Activated T-cell treated with anti-CD3 and anti-CD28 coated beads, Interleukin-2, amount 50 U/mL, for 72 hours (primary cell): ENCODE measurements at places on chromosomes 2 and 18.

DNA sequence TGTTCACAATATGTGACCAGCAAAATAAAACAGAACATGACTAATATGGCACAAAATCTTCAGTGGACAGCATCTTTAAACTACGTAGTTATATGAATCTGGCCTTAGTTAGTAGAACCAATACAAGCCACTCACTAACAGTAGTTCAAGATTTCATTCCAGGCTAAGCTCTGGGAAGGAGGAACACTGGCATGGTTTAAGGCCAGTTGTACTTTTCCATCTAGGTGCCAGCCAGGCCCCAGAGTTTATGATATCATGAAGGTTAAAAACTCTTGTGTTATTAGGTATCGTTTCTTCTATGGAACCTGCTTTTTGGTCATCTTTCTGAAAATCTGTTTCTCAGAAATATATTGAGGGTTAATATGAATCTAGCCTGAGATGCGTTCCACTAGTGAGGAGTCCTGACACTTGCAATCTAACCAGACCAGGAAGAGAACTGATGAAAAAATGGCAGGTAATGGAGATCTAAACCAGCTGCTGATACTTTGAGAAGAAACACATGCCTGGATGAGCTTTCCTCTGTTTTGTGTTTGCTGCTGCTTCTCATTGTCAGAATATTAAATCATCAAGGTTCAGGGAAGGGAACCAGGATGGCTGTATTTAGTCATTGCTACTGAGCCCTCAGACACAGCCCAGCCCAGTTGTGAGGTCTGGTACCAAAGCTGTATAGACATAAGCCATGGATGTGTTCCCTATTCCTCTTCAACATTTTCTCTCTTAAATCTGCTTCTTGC lies 182.8 kb upstream of the SETBP1 start:
- H3K27ac ChIP-seq: no peak overlapping the region
- H3K36me3 ChIP-seq: no peaks in the 10 kb centered on the region
- no peak overlapping the region for H3K4me3 ChIP-seq
- H3K4me1 ChIP-seq: no peaks in the 10 kb centered on the region
- no peaks in the 10 kb centered on the region for H3K27me3 ChIP-seq

GRCh38 chr2:180494286-180494685 lies 486.1 kb upstream of the UBE2E3 start:
- no peaks in the 10 kb centered on the region for H3K36me3 ChIP-seq
- no peak overlapping the region for H3K4me3 ChIP-seq
- H3K27me3 ChIP-seq: no peaks in the 10 kb centered on the region

DNA sequence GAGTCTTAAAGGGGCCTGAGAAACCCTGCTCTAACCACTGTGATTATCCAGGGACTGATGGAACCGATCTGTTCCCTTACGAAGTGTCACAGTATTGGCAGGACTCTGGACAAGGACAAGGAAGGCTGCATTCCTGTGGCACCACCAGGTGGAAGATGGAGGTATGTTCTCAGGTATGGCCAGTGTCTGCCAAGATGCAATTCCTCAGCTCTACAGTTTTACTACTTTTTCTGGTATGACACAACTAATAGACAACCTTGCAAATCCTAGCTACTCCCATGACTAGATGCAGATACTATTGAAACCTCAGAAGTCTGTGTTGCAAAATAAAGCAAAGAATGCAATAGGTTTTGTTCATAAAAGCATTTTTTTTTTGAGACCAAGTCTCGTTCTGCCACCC lies 14.6 kb downstream of the RAB31 start:
- peaks cover 23% of the 10 kb centered on the region for H3K27me3 ChIP-seq
- H3K27ac ChIP-seq: no peak overlapping the region
- no peak overlapping the region for H3K4me3 ChIP-seq
- H3K4me1 ChIP-seq: no peaks in the 10 kb centered on the region
- DNase-seq: no peak
- H3K36me3 ChIP-seq: no peaks in the 10 kb centered on the region

GRCh38 chr2:30866974-30867373 lies 59.7 kb upstream of the CAPN13 start:
- no peak for DNase-seq
- H3K4me3 ChIP-seq: no peak overlapping the region
- H3K4me1 ChIP-seq: no peaks in the 10 kb centered on the region
- no peak overlapping the region for H3K27ac ChIP-seq
- no peaks in the 10 kb centered on the region for H3K36me3 ChIP-seq

GRCh38 chr2:116917196-116917595 lies 897.3 kb upstream of the DDX18 start:
- DNase-seq: no peak
- no peaks in the 10 kb centered on the region for H3K4me1 ChIP-seq
- H3K36me3 ChIP-seq: no peaks in the 10 kb centered on the region
- H3K4me3 ChIP-seq: no peak overlapping the region
- no peak overlapping the region for H3K27ac ChIP-seq

GRCh38 chr18:47686806-47687205 lies 243.7 kb downstream of the SMAD2 start:
- no peak for DNase-seq
- no peak overlapping the region for H3K4me3 ChIP-seq
- peaks cover 12% of the 10 kb centered on the region for H3K27me3 ChIP-seq
- no peak overlapping the region for H3K27ac ChIP-seq

GRCh38 chr2:14633461-14634181 lies 1.1 kb downstream of the LRATD1 start:
- no peaks in the 10 kb centered on the region for H3K36me3 ChIP-seq
- no peak overlapping the region for H3K4me3 ChIP-seq
- H3K27ac ChIP-seq: no peak overlapping the region

DNA sequence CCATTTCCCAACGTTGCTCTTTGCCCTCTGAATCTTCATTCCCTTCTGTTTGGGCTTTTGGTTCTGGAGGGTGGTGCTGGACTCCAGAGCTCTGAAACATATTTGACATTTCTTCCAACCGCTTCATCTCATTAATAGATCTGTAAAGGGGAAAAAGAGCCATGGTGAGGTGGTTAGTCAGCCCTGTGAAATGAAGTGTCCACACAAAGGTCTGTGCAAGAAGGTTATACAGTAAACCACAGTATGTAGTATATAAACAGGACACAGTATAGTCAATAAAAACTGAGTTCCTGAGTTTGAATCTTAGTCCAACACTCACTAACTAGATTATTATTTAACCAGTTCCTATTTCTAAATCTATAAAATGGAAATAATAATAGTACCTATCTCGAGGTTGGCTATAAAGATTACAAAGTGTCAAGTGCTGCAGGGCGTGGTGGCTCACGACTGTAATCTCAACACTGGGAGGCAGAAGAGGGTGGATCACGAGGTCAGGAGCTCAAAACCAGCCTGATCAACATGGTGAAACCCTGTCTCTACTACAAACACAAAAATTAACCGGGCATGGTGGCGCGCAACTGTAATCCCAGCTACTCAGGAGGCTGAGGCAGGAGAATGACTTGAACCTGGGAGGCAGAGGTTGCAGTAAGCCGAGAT lies 13.1 kb downstream of the STARD7 start:
- no peak for DNase-seq
- no peaks in the 10 kb centered on the region for H3K27me3 ChIP-seq
- H3K27ac ChIP-seq: peak overlapping the region; percentile 9

- no peaks in the 10 kb centered on the region for H3K27me3 ChIP-seq
- peak overlapping the region; percentile 95 for H3K27ac ChIP-seq
- peak overlapping the region; percentile 97 for H3K4me3 ChIP-seq
- peaks cover 62% of the 10 kb centered on the region for H3K4me1 ChIP-seq
- DNase-seq: no peak
Measured at GRCh38 chr18:74595431-74595830, 2.2 kb upstream of the ZNF407 start.

DNA sequence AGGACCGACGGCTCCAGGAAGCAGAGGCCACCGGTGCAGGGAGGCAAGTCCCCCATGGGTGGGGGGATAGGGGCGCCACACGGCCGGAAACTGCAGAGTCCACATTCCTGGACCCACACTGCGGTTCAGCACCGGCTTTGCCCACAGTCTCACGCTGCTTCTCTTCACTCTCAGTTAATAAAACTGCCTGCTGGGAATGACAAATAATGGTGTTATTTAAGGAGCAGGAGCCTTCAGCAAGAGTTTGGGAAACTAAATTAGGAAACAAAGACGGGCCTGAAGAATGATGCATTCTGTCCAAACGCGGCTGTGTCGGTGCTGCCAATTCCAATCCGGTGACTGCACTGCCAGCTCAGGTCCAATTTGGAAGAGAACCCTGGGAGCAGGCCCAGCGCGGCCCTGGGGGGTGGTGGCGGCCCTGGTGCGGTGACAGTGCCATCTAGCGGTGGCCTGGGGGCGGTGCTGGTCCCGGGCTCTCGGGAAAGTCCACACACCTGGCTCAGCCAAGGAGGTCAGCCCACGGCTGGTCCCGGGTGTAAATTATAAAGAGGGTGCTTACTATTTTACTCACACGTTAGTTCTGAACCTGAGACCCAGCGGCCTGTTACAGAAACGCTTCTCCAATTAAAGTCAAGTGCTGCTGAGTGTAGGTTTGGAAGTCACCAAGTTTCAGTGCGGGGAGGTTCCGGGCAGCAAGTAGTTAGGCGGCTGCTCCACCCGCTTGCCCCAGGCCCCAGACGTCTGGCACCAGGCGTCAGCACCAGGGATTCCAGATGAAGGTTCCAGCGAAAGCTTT lies 73.1 kb upstream of the PXDN start:
- no peak overlapping the region for H3K27ac ChIP-seq
- H3K36me3 ChIP-seq: no peaks in the 10 kb centered on the region
- H3K4me3 ChIP-seq: no peak overlapping the region
- H3K4me1 ChIP-seq: no peaks in the 10 kb centered on the region
- DNase-seq: peak; percentile 61

DNA sequence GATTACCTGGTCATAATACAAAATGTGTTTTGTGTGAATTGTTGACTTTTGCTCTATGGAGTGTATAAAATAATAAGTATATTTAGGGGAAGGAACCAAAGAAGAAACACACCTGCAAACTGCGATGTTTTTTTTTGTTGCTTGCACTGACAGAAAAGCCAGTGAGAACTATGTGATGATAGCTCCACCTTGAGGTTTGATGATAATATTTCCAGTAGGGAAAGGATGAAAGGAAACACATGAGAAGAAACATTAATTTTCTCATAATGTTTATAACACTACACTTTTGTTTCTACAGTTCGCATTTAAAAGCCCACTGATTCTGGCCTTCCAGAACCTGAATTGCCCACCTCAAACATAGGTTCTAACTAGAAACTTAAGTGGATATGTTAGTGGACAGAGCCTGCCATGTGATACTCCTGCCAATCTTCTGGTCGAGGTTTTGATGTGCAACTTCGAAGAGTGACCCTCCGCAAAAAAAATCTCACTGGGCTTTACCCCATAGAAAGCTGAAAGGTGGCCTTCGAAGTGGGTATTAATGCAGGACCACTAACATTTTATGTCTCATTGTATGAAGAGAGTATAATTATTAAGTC lies 476.4 kb upstream of the SPHKAP start:
- DNase-seq: no peak
- H3K4me3 ChIP-seq: no peak overlapping the region
- no peak overlapping the region for H3K27ac ChIP-seq
- no peaks in the 10 kb centered on the region for H3K4me1 ChIP-seq
- H3K36me3 ChIP-seq: no peaks in the 10 kb centered on the region

GRCh38 chr2:219384859-219385258 lies 2.9 kb downstream of the DNPEP start:
- no peaks in the 10 kb centered on the region for H3K27me3 ChIP-seq
- H3K4me3 ChIP-seq: no peak overlapping the region
- peaks cover 22% of the 10 kb centered on the region for H3K4me1 ChIP-seq
- peaks cover 12% of the 10 kb centered on the region for H3K36me3 ChIP-seq
- H3K27ac ChIP-seq: no peak overlapping the region

DNA sequence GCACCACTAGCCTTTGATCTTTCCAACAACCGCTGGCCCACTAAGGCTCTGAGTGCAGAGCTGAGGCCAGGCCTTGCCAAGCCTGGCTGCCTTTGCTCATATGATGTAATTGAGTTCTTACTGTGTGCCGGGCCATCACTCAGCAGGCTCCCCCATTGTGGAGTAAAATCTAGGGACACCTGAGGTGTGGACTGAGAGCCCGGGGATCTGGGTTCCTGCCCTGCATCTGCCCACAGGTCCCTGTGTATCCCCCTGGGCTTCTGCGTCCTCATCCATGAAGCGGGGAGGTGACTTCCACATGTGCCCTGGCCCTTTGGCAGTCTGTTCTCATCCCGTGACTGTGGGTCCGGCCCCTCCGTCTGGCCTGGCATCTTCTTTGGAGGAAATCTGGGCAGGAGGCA lies 33.8 kb downstream of the GREB1 start:
- no peaks in the 10 kb centered on the region for H3K36me3 ChIP-seq
- H3K27me3 ChIP-seq: no peaks in the 10 kb centered on the region
- no peak overlapping the region for H3K27ac ChIP-seq
- no peak for DNase-seq

GRCh38 chr2:223054193-223054781 lies 2.3 kb downstream of the KCNE4 start:
- no peak overlapping the region for H3K27ac ChIP-seq
- no peak overlapping the region for H3K4me3 ChIP-seq
- no peaks in the 10 kb centered on the region for H3K4me1 ChIP-seq
- H3K27me3 ChIP-seq: peaks cover 4% of the 10 kb centered on the region
- DNase-seq: no peak
- H3K36me3 ChIP-seq: no peaks in the 10 kb centered on the region

- peaks cover 6% of the 10 kb centered on the region for H3K4me1 ChIP-seq
- peaks cover 20% of the 10 kb centered on the region for H3K27me3 ChIP-seq
- no peaks in the 10 kb centered on the region for H3K36me3 ChIP-seq
- H3K4me3 ChIP-seq: no peak overlapping the region
- no peak overlapping the region for H3K27ac ChIP-seq
Measured at GRCh38 chr2:36672199-36672598, 24.3 kb upstream of the VIT start.

- H3K4me3 ChIP-seq: no peak overlapping the region
- H3K27ac ChIP-seq: no peak overlapping the region
- no peaks in the 10 kb centered on the region for H3K27me3 ChIP-seq
Measured at GRCh38 chr2:119638685-119639554, 40.1 kb upstream of the TMEM177 start.

DNA sequence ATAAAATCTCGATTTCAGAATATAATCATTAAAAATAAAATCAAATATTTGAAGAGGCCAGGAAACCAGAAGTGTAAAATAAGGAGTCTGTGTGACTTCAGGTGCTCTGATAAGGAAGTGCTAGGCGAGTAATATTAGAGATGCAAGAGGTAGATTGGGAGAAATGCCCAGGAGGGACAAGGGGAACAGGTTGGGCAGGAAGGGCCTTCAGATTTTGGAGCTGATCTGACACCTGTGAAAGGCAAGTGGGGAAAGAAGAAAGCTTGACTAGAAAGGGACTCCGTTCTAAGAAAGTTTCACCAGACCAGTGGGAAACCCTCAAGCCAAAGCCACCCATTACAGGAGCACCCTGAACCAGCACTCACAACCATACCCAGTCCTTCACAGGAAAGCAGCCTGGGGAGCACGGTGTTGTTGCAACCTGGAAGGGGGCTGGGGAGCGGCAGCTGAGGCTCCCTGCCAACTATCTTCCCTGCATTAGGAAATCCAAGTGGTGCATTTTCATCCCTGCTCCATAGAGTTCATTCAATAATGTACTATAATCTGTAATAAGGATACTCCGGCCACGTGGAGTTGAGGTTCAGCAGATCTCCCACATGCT lies 57.5 kb upstream of the GREB1L start:
- H3K4me3 ChIP-seq: no peak overlapping the region
- peaks cover 7% of the 10 kb centered on the region for H3K4me1 ChIP-seq
- no peak overlapping the region for H3K27ac ChIP-seq
- DNase-seq: no peak

GRCh38 chr2:216742411-216742810 lies 47.1 kb upstream of the IGFBP5 start:
- H3K4me3 ChIP-seq: no peak overlapping the region
- H3K36me3 ChIP-seq: no peaks in the 10 kb centered on the region
- H3K27me3 ChIP-seq: peaks cover 12% of the 10 kb centered on the region
- DNase-seq: no peak

- no peaks in the 10 kb centered on the region for H3K27me3 ChIP-seq
- no peak for DNase-seq
- H3K4me3 ChIP-seq: no peak overlapping the region
- no peaks in the 10 kb centered on the region for H3K36me3 ChIP-seq
- H3K4me1 ChIP-seq: no peaks in the 10 kb centered on the region
- no peak overlapping the region for H3K27ac ChIP-seq
Measured at GRCh38 chr2:208781166-208781565, 374.6 kb downstream of the PTH2R start.
